Stimulated activated naive CD4-positive, alpha-beta T cell (primary cell): ENCODE measurements at places on chromosomes 6 and 20.

DNA sequence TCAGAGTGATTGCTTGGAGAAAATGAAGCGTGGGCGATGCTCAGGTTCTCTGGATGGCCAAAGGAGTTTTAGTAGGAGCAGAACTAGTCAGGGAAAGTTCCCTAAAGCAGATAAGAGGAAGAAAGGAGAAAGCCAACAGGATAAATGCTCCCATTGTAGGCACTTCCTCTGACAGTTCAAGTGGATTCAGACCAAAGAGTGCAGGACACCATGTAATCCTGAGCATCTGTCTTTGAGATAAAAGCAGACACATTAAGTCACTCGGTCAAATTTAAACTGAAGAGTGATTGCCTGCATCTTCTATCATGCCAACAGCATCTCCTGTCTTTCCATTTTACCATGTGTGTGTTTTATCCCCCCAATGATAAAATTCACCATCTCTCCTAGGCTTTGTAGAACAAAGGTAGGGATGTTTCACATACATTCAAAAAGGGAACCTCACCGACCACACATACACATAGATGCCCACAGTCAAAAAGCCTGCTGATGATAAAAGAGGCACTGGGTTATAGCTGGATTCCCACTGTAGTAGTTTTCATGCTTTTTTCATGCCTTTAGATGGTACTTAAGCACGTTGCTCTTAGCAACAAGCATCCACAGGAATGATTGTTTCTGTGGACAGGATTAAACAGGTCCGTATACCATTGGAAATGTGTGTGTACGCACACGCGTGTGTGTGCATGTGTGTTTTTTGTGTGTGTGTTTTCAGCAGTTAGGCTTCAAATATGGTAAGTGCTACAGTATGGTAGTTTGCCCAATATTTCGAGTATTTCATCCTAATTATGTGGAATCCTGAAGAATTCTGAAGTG is 7.0 kb downstream of the GRIK2 start:
- no peak for DNase-seq

DNA sequence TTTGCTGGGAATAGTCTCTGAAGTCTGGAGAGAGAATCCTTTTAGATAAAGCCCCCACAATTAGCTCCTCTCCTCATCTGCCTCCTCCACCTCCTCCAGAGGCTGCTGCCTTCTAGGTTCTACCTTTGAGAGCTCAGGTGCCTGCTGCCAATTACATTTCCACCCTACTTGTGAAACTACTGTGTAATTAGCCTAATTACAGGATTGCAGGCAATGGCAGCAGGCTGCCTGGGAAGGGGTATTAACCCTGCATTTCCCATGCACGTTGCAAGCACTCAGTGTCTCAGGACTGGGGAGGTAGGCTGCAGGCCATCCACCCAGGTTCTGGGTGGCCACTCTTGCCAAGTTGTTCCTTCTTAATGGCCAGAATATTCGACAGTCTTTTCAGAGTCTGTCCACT is 215.6 kb upstream of the ZNF217 start:
- DNase-seq: no peak

GRCh38 chr20:36390719-36391415 is 84.7 kb downstream of the DLGAP4 start:
- DNase-seq: no peak

DNA sequence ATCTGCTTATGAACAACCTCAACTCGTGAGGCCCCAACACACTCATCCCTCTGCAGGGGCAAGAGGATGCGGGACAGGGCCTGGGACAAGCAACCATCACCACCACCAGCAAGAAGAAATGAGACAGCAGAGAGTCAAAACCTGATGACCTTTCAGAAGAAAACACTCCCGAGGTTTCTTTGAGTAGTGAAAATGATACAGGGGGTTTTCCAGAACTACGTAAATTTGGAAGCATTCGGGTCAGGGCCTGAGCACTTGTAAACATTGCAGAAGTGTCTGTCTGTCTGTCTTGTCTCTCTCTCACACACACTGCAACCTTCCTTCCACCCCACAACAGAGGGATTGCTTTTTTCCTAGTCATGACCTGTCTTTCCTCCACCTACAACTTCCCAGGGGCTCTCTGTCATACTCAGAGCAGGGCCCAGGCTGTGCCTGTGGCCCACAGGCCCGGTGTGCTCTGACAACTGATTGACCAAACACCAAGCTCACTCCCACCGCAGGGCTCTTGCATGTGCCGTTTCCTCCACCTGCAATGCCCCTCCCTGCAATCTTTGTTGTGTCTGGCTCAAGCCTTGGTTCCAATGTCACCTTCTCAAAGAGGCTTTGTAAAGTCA is 90.9 kb downstream of the BMP7 start:
- no peak for DNase-seq

GRCh38 chr20:46196990-46197389 is 78.9 kb downstream of the CD40 start:
- no peak for DNase-seq

- DNase-seq: no peak
These were observed 72.3 kb upstream of the CENPW start for GRCh38 chr6:126267626-126268025.

GRCh38 chr6:83605517-83605916 is 93.2 kb downstream of the PRSS35 start:
- DNase-seq: no peak

- DNase-seq: no peak
These were observed 98.2 kb downstream of the SMOC2 start for GRCh38 chr6:168538892-168539811.

DNA sequence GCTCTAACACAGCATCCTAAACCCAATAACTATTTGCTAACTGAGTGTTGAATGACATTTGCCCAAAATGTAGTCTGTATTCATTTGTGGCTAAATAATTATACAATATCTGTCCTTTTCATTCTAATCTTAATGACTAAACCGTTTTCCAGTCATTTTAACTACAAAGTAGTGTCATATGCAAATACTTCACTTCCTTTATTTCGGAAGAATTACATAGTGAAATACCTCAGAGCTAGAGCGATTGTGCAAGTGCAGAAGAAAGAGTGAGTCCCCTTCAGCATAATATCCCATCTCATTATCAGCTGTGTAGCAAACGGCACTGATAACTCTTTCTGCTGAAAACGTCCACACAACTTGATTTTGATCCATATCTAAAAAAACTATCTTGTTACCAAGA is 66.2 kb downstream of the ROS1 start:
- no peak for DNase-seq

DNA sequence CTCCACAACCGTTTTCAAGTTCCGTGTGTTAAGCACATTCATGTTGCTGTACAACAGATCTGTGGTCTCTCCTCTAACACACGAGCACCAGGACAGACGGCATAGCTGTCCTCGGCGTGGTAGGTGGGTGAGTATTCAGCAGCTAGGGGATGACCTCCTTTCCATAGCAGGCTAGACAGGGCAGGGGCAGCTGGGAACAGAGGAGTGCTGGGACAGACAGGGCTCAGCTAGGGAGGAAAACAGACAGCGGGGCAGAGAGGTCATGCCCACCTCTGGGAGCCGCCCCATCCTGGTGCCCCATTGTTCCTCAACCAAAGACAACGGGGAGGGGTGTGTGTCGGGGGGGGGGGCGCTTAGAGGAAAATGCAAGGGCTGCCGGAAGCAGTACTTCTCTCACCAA is 271.5 kb upstream of the FOXQ1 start:
- DNase-seq: no peak

DNA sequence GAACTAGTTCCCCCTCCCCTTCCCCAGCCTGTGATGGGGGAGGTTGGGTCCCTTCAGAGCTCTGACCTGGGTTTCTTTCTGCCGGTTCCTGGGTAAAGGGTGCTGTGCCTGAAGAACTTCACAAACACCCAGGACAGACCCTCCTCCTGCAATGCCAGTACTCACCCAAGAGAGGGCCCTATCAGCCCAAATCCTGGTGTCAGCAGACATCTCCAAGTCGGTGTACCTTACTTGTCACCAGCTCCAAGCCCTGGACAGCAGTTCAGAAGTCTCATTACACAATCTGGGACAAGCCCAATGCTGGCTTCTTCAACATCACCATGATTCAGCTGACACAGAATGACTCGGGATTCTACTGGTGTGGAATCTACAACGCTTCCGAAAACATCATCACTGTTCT is 467 bp downstream of the TREML4 start:
- no peak for DNase-seq

- no peak for DNase-seq
These were observed 23.5 kb upstream of the PAX1 start for GRCh38 chr20:21681922-21682318.

GRCh38 chr20:24627926-24628325 is 158.5 kb downstream of the SYNDIG1 start:
- no peak for DNase-seq

GRCh38 chr6:139533573-139534471 is 159.4 kb upstream of the CITED2 start:
- DNase-seq: no peak

GRCh38 chr20:59082077-59082740 is 39.6 kb upstream of the PRELID3B start:
- DNase-seq: no peak

DNA sequence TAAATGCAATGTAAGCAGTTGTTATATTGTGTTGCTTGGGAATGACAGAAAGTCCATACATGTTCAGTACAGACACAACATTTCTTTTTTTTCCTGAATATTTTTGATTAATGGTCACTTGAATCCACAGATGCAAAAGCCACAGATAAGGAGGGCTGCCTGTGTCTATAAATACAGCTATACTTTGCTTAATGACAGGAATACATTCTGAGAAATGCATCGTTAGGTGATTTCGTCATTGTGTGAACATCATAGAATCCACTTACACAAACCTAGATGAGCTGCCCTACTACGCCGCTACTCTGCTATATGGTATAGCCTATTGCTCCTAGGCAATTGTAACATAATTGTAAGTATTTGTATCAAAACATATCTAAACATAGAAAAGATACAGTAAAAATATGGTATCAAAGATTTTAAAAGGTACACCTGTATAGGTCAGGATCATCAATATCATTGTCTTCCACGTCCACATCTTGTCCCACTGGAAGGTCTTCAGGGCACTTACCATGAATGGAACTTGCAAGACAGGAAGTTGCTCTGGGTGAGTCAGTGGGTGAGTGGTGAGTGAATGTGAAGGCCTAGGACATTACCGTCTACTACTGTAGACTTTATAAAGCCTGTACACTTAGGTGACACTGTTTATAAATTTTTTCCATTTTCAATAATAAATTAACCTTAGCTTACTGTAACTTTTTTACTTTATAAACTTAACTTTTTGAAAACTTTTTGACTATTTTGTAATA is 27.9 kb upstream of the POPDC3 start:
- no peak for DNase-seq

GRCh38 chr20:62590309-62591121 is 51.8 kb upstream of the SLCO4A1 start:
- no peak for DNase-seq

DNA sequence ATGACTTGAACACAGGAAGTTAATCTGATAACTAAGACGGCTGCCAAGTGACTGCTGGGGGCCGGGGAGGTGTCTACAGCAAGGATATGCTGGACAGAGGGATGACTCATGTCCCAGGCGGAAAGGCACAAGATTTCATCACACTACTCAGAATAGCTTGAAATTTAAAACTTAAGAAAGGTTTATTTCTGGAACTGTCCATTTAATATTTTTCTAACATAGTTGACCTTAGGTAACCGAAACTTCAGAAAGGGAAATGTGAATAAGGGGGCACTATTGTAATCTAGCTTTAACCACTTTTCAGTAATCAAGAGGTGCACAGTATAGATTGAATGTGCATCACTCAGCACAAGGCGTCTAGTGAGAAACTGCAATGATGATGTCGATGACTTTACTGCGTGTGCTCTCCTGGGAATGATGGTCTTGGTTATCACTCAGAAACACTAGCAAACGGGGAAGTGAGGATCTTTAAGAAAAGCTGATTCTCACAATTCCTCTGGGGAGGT is 171.5 kb downstream of the QKI start:
- DNase-seq: no peak

DNA sequence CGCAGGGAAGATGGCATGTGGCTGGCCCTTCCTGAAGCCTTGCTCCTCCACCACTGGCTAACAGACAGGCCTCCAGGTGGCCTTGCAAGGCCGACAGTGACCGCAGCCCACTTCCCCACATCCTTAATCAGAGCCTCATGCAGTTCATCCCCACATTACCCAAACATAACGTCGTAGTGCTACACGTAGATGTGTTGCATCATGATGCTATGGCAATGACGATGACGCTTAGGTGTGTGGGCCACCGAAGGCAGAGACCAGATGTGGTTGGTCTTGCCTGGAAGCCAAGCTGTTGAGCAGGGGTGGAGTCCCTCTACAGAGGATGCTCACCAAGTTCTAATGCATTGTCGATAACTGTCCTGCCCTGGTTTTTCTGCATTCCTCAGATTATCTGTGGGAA is 5.6 kb downstream of the CD93 start:
- DNase-seq: no peak

DNA sequence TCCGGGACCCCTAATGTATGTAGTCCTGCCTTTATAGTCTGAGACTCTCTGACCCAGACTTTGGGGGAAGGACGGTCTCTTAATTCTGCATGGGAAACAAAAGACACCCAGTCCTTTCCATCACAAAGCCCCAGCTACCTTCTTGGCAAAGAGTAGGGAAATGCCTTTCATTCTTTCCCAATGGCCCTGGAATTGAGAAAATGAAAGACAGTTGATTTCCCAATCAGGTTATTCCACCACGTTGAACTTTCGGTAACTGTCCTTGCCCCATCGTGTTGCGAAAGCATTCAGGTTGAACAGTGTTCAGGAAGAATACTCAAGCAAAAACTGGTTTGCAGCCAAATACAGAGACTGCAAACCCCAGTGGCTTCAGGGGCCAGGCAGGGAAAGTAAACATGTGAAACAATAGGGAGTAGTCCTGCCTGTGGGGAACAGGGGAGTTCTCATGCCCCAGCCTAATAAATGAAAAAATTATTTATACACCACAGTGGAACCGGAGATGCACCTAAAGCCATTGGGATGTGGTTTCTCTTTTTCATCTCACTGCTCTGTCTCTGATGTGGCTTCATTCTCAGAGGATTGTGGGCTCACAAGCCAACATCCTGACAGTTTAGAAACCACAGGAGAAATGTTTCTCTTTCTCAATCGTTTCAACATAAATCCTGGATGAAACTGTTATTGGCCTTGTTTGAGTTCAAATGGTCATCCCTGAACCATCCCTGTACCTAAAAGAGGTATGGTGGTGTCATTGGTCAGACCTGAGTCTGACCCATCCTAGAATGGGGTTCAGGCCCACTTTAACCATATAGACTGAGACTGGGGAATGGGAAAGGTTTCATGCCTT is 44.2 kb upstream of the SLC9A8 start:
- peak; percentile 36 for DNase-seq

GRCh38 chr20:5349448-5349847 is 32.7 kb upstream of the PROKR2 start:
- DNase-seq: no peak
